ENCODE measurements at places on chromosomes 3 and 15.

DNA sequence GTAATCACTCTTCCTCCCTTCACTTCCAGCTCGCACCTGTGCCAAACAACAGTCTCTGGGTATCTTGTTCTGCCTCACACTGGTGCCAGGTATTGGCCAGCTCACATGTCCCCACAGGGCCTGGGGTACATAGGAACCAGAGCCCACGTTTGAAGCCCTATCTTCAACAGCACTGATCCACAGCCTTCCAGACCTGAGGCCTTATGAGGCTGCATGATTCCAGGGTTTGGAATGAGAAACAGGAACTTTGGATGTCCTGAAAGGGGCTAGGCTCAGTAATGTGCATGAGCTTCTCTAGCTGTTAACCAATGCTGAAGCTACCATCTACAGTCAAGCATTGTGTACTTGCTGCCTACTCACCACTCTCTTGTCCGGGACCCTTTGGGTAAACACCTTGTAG lies 92.4 kb downstream of the GPR156 start:
- DNase-seq, result no peak

DNA sequence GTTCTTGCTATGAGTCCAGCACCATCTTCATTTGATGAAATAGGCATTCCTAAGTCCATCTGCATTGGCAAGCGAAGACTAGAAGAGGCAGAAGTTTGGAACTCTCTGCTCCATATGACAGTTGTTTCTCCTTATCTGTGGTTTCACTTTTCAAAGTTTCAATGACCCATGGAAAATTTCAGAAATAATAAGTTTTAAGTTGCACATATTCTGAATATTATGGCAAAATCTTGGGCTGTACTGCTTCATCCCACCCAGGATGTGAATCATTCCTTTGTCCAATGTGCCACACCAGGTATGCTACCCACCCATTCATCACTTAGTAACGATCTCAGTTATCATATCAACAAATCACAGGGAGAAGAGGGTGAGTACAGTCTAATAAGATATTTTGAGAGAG lies 647.9 kb downstream of the GRM7 start:
- DNase-seq, result no peak

- DNase-seq, result no peak
Measured at GRCh38 chr3:10334042-10334441, 13.1 kb upstream of the SEC13 start.

DNA sequence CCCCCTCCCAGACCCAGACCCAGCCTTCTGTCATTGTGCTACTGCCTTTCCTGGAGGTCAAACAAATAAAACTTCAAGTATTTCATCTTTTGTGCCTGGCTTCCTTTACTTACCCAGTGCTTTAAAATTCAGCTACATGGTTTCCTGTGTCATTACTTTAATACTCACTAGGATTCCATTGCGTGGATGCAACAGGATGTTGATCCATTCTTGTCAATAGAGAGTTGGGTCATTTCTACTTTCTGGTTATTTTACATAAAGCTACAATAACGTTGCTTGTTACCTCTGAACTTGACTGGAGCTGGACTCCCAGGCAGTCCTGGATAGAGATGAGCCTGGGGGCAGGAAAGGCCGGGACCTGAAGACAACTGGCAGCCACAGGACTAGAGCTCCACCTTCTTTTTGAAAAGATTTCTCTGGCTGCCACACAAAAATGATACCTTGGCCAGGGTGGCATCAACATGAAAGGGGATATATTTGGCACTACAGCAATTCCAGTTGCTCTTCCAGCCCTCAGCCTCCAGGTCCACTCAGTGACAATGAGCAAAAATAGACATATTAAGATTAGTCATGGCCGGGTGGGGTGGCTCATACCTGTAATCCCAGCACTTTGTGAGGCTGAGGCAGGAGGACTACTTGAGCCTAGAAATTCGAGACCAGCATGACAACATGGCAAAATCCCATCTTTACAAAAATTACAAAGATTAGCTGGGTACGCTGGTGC lies 23.3 kb upstream of the HEG1 start:
- DNase-seq, result no peak

DNA sequence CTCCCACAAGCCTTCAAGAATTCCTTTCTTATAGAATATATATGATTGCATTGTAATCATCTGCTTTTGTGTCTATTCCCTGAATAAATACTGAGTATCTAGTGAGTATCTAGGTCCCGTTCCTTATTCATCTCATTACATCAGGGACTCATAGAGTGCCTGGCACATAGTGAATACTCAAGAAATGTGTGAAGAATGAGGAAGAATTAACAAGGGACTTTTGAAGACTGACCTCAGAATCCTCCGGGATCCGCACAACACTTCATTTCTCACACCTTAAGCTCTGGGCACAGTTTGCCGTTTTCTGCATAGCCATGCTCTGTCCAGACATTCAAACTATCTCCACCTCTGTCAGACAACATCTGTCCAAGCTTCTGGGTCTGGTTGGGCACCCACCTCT lies 108.8 kb downstream of the STAC start:
- DNase-seq, result no peak

DNA sequence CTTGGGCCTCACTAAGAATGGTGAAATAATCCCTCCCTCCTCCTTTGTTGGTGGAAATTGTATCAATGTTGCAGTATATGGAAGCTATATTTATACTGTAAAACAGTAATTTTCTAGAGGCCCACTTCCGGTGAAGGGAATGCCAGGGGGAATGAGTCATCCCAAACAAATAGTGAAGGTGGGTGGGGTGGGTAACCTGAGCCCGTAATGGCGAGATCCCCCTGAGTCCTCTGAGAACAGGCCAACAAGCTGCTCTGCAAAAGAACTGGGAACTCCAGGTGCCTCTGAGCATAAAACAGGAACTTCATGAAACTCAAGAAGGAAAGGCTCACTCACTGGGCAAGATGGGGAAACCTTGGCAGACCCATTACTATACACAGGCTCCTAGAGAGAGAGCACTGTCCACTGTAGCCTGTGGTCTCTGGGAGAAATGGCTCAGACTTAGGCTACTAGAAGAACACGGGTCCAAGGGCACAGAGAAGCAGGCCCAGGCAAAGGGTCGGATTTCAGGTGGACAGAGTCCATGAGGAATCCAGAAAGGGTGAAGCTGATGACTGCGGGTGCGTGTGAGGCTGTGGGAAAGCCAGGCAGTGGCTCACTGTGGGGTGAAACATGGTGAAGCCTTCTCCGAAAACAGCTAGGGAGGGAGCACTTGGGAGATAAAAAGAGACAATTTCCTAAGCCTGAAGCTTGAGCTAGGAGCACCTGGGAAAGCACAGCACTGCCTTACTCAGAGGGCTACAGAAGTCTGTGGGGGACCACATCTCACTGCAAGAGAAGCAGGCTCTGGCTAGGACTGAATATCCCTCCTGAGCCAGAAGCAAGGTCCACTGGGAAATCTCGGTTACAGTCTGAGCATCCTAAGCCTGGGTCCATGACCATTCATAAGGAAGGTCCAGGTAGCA lies 19.8 kb downstream of the LARP6 start:
- DNase-seq, result no peak

GRCh38 chr3:49869525-49870126 lies at the start of gene CAMKV:
Gene CAMKV, minus strand, starts transcription at chr3:49869906. Its CDS starts 7,518 bp downstream, at chr3:49862388.
- no peak for DNase-seq

DNA sequence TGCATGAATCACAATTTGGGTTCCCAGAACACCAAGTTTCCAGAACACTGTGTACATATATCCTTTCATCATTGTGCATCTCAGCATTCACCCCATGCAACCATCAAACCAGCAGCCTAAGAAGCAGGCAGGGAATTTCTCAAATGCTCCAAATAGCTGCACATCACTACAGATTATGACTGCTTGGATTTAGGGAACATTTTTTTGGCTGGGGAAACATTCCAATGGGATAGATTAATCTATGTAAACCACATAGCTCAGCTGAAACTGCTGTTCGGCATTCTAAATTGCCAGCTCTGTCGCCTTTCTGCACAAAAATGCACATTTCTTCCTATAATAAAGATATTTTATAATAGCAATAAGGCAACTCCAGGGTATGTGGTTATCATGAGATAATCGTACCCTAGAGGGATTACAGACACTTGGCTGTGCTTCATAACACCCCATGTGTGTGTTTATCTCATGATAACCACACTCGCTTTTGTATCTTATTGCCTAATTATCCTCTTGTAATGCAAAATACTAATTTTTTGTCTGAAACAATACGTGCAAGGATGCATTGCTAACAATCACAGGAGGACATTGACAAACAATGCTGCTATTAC lies 483.7 kb upstream of the DPH6 start:
- DNase-seq, result no peak

GRCh38 chr3:31361371-31362273 lies 171.1 kb upstream of the STT3B start:
- DNase-seq, result no peak

DNA sequence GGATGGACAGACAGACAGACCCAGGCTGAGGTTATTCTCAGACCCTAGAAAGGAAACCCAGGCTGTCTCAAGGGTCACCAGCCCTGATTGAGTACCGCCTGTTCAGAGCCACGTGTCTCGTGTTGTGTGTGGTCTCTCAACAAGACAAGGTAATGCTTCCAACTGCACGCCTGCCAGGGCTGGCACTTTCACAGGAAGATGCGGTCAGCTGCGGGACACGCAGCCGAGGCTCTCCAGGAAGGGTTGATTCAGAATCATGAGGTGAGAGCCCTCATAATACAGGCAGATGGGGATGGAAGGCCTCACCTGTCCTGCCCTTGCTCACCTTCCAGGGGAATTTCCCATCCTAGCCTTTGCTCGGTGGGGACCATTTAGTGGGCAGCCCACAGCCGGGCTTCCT lies 81.4 kb downstream of the TOP2B start:
- no peak for DNase-seq

DNA sequence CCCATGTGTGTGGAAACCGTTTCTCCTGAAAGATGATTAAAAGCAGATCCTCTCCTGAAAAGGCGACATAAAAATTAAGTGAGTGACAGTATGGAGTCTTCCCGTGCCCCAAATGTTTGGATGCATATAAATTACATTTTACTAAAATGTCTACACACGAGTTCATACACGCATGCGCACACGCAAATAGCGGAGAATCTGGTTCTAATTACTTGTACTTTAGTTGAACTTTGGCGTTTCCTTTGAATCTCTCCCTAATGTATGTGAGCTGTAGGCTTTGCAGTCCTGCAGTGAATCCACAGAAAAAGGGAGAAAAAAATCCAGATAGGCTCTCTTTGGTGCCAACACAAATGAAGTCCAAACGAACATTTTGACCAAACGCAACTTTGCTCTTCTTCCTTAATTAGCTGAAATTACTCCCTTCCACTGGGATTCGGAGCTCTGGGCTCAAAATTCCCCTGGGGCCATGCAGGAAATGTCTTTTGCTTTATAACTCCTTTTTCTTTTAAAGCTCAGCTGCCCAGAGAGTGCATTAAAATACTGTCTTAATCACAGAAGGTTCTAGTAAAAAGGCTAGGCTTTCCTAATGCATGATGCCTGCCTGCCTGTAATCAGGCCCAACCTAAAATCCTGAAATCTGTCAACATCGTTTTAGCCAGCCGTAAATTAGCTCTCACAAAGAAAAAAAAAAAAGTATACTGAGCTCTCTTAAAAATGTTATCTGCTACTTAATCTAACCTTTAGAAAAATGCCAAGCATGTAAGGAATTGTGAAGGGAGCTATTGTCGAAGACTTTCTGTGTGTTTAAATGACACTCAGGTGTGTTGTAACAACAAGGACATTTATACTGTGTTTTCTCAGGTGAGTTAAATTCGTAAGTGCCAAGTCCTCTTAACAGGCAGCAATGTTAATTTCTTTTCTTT lies 26.2 kb downstream of the RARB start:
- DNase-seq, result no peak

DNA sequence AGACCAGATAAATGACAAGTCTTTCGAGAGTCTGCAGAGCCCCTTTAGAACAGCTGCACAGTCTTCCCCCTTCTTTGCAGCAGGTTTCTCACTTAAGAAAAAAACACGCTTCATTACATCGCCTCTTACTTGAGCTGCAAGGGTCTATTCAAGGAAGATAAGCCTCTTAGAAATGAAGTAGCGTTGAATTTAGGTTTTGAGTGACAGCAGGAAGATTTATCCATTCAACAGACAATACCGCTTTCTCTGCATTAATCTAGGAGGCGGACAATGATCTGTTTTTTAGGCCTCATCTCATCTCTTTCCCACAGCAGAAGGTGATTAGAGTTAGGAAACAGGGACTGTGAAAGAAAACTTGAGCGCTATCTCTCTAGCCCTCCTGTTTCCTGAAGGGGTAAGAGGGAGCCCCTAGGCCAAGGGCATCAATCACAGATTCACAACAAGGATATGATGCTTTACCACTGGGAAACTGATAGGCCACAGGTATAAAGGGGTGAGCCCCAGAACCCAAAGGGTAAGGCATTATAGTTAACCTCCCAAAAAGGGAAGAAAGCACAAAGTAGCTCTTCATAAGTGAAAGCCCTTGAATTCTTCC lies 84.3 kb downstream of the MECOM start:
- no peak for DNase-seq

- DNase-seq, result no peak
Measured at GRCh38 chr3:185250653-185251052, 3.2 kb downstream of the EHHADH start.

DNA sequence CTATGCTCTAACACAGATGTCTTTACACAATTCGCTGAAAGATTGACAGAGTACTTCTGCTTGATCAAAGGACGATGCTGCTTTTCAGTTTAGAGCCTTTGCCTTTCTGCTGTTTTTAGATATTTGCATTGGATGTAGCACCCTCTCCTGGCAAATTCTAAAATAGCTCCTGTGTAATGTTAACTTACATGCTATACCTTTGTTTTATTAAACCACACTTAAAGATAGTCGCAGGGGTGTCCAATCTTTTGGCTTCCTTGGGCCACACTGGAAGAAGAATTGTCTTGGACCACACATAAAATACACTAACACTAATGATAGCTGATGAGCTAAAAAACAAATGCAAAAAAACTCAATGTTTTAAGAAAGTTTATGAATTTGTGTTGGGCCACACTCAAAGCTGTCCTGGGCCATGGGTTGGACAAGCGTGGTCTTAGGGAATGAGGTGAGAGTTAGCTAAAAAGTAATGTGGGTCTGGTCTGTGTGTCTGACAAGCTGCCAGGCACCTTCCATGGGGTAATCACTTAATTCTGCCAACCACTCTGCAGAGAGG lies 62.9 kb downstream of the ATG7 start:
- DNase-seq, result peak; percentile 2

DNA sequence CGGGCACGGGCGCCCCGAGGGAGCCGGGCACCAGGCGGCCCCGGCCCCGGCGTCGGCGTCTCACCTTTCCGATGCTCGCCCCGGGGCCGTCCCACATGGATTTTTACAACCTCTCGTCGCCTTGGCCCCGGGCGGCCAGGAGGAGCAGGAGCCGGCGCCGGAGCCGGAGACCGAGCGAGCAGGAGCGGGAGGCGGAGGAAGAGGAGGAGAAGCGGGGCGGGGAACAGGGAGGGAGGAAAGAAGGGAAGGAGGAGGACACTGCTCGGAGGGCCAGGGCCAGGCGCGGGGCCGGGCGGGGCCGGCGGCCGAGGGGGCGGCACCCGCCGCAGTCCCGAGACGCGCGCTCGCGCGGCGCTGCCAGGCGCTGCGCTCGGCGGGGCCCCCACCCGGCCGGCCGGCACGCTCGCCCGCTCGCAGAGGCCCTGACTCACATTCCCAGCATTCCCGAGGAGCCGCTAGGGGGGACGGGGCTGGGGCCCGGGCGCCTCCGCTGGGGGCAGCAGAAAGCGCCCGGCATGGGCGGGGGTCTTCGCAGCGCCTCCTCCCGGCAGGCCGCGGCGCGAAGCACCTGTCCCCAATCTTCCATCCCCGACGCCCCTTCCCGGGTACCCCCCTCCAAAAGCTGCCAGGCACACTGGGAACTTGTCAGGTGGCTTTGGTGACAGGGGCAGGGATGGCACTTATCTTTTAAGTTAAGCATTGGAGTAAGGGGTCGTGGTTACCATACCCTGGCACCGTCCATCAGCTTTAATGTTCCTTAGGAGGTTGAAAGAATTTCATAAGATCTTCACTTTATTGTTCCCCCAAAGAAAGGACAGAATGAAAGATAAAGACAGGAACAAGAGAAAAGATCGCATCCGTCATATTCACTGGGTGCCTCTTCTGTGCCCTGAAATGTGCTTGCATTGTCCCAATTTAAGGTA lies at the start of gene ERC2:
TSS of gene ERC2 (minus strand) at position 284 of the 923 bp plus-strand sequence.
- DNase-seq, result no peak
